ENCODE measurements at places on chromosomes 2 and 18. TPM values are rescaled to one million over a fixed set of nuclear protein-coding genes. Genes with fewer than 3 reads are reported as not detected.
A peak's percentile ranks its signal among the peaks of the same experiment; 100 is the strongest.

ABI2 gene
- 43.9 TPM for total RNA-seq

DNA sequence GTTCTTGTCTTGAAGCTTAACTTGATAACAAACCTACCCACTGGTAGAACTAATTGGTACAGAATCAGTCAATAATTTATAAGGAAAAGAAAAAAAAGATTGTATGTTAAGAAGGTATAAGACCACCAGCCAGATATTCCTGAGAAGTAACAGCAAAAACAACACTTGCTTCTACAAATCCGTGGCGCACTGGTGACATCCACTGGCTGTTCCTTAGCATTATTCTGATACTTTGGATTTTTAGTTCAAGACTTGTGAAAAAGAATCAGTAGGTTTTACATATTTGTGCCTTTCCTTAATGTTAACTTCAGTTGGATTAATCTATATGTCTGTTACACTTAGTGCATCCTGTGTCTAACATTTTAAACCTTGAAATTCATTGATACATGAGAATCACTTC, 141.8 kb downstream of the GRB14 start:
- no peak overlapping the region for H3K4me3 ChIP-seq
- DNase-seq = no peak
- no peaks in the 10 kb centered on the region for H3K36me3 ChIP-seq
- no peak overlapping the region for H3K27ac ChIP-seq
- no peaks in the 10 kb centered on the region for H3K4me1 ChIP-seq

DCDC2C gene
- not detected for total RNA-seq

GRCh38 chr2:55968941-55969340, 45.4 kb upstream of the EFEMP1 start:
- DNase-seq = no peak
- no peak overlapping the region for H3K4me3 ChIP-seq
- H3K4me1 ChIP-seq = no peaks in the 10 kb centered on the region
- H3K36me3 ChIP-seq = no peaks in the 10 kb centered on the region
- H3K27me3 ChIP-seq = no peaks in the 10 kb centered on the region

- no peak overlapping the region for H3K4me3 ChIP-seq
- H3K4me1 ChIP-seq = peaks cover 26% of the 10 kb centered on the region
- H3K36me3 ChIP-seq = peaks cover 27% of the 10 kb centered on the region
- H3K27ac ChIP-seq = no peak overlapping the region
- no peak for DNase-seq
These were observed 35.8 kb downstream of the ANXA4 start for GRCh38 chr2:69777786-69778105.

DNA sequence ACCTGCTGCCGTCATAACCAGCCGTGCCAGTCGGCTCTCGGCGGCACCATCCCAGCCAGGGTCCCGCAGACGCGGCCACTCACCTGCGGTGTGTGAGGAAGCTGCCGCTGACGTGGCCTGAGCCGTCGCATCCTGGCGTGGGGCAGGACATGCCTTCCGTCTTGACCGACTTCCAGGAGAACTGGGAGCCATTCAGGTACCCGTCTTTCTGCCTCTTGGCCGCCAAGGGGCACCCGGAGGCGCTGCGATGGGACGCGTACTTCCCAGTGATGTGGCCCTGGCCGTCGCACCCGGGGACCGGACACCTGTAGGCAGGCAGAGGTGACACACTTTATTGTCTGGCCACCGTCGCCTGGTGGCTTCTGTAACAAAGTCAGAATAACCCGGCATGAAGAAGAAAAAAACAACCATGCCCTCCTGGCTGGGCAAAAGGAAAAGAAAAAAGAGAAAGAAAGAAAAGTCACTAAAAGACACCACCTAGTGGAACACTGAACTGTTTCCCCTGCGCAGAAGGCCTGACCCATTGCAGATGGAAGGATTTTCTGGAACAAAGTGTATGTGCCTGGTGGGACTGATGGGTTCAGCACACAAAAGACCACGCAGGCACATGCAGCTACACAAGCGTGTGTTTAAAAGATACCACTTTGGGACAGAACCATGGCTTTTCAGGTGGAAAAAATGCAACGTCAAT, 94.9 kb upstream of the PXDN start:
- H3K27ac ChIP-seq = no peak overlapping the region
- no peaks in the 10 kb centered on the region for H3K36me3 ChIP-seq
- H3K4me3 ChIP-seq = no peak overlapping the region
- H3K27me3 ChIP-seq = no peaks in the 10 kb centered on the region

- no peaks in the 10 kb centered on the region for H3K4me1 ChIP-seq
- peaks cover 66% of the 10 kb centered on the region for H3K27me3 ChIP-seq
- no peak for DNase-seq
- H3K27ac ChIP-seq = no peak overlapping the region
These were observed 86.0 kb downstream of the VWA3B start for GRCh38 chr2:98172951-98173350.

- DNase-seq = no peak
- H3K27me3 ChIP-seq = peaks cover 18% of the 10 kb centered on the region
- no peak overlapping the region for H3K27ac ChIP-seq
- no peak overlapping the region for H3K4me3 ChIP-seq
These were observed 141.8 kb downstream of the HRH4 start for GRCh38 chr18:24602201-24602600.

DNA sequence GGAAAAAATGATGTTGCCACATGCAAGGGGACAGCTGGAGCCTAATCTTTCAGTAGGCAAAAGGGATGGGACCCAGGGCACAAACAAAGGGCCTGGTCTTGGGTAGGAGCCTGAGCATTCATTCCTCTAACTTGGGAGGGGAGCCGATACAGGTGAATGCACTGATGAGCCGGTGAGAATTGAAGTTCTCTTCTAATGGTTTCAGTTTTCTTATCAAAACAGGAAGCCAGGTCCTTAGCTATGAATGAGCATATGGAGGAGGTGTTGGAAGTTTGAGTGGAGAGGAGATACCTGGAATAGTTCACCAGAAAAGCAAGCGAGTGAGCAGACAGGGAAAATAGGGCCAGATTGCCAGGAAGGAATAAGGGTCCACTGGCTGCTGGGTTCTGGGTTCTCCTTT, 10.1 kb downstream of the DPP4 start:
- H3K27ac ChIP-seq = peak overlapping the region; percentile 85
- H3K4me3 ChIP-seq = peak overlapping the region; percentile 53
- H3K27me3 ChIP-seq = no peaks in the 10 kb centered on the region
- peaks cover 74% of the 10 kb centered on the region for H3K4me1 ChIP-seq
- peaks cover 69% of the 10 kb centered on the region for H3K36me3 ChIP-seq
- no peak for DNase-seq

- no peaks in the 10 kb centered on the region for H3K4me1 ChIP-seq
- no peaks in the 10 kb centered on the region for H3K36me3 ChIP-seq
- H3K27me3 ChIP-seq = peaks cover 21% of the 10 kb centered on the region
- H3K27ac ChIP-seq = no peak overlapping the region
These were observed 36.9 kb downstream of the HJURP start for GRCh38 chr2:233817361-233817911.

C18orf54 gene
- total RNA-seq = 13.9 TPM

- no peak overlapping the region for H3K4me3 ChIP-seq
- peaks cover 23% of the 10 kb centered on the region for H3K27me3 ChIP-seq
- no peak overlapping the region for H3K27ac ChIP-seq
- no peaks in the 10 kb centered on the region for H3K4me1 ChIP-seq
These were observed 39.8 kb upstream of the ZEB2 start for GRCh38 chr2:144559681-144560080.

DNA sequence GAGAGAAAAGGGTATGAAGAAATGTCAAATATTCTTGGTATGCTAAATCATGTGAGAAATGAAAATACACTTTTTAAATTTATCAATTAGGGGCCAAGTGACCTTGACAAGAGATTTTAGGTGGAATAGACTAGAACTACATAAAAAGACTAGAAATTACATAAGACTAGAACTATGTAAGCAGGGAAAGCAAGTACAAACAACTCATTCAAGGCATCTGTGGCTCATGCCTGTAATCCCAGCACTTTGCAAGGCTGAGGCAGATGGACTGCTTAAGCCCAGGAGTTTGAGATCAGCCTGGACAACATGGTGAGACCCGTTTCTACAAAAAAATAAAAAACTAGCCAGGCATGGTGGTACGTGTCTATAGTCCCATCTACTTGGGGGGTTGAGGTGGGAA, 20.3 kb downstream of the SF3B1 start:
- no peak overlapping the region for H3K27ac ChIP-seq
- no peak overlapping the region for H3K4me3 ChIP-seq
- no peaks in the 10 kb centered on the region for H3K27me3 ChIP-seq
- H3K36me3 ChIP-seq = peaks cover 59% of the 10 kb centered on the region

STK11IP gene
- total RNA-seq = 27.7 TPM

DNA sequence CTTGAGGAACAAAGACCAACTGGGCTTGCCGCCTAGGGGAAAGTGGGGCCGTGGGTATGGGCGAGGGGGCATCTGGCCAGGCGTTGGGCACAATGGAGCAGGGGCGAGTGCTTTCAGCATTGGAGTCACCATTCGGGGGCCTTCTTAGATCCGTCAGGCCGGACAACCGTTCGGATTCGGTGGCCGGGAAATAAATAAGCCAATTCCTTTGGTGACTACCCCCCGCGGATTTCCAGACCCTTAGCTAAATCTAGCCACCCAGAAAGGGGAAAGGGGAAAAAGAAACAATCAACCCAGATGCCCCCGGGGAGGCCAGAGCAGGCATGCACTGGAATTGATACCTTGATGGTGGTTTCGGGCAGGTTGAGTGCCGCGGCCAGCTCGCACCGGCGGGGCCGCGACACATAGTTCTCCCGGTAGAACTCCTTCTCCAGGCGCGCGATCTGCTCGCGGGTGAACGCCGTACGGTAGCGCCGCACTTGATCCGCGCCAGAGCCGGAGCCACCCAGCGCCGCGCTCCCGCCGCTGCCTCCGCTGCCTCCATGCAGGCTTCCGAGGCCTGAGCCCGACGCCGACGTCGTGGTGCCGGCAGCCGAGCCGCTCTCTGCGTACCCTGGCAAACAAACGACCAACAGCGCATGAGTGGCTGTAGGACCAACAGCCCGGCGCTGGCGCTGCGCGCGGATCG, 1.8 kb downstream of the EVX2 start:
- peak overlapping the region; percentile 74 for H3K27ac ChIP-seq
- H3K36me3 ChIP-seq = peaks cover 5% of the 10 kb centered on the region
- H3K4me3 ChIP-seq = peak overlapping the region; percentile 24
- H3K4me1 ChIP-seq = peaks cover 10% of the 10 kb centered on the region
- H3K27me3 ChIP-seq = peaks cover 84% of the 10 kb centered on the region

COL3A1 gene
- total RNA-seq = not detected

- H3K4me3 ChIP-seq = peak overlapping the region; percentile 45
- H3K4me1 ChIP-seq = peaks cover 55% of the 10 kb centered on the region
- no peaks in the 10 kb centered on the region for H3K27me3 ChIP-seq
- peak overlapping the region; percentile 85 for H3K27ac ChIP-seq
- peaks cover 79% of the 10 kb centered on the region for H3K36me3 ChIP-seq
These were observed 32.0 kb downstream of the SMCHD1 start for GRCh38 chr18:2687390-2688001.

CAVIN2 gene
- not detected for total RNA-seq

TRAPPC8 gene
- 33.0 TPM for total RNA-seq

DNA sequence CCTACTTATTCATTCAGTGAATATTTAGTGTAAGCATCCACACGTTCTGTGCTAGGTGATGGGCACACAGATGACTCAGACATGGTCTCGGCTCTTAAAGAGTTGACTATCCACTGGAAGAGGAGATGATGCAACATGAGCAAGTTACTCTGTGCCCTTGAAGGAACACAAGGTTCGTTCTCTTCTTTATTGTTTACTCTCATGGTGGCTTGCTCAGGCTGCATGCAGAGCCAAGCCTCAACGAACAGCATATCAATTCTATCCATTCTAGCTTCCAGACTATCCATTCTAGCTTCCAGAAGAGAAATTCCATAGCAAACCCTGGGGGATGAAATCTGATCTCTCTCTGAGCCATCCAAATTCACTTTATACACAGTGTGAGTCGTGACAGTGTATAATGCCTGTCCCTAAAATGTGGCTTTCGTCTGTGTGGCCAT, 68.1 kb upstream of the CTAGE1 start:
- H3K27me3 ChIP-seq = peaks cover 4% of the 10 kb centered on the region
- H3K27ac ChIP-seq = no peak overlapping the region
- no peak overlapping the region for H3K4me3 ChIP-seq
- DNase-seq = no peak

IDH1 gene
- total RNA-seq = 45.6 TPM

ANKRD53 gene
- total RNA-seq = not detected

UGT1A7 gene
- not detected for total RNA-seq

- H3K27me3 ChIP-seq = no peaks in the 10 kb centered on the region
- H3K36me3 ChIP-seq = peaks cover 79% of the 10 kb centered on the region
- DNase-seq = no peak
- peaks cover 39% of the 10 kb centered on the region for H3K4me1 ChIP-seq
- no peak overlapping the region for H3K4me3 ChIP-seq
These were observed 86.4 kb downstream of the XRCC5 start for GRCh38 chr2:216195565-216196029.

DSEL gene
- 0.05 TPM for total RNA-seq

GRCh38 chr2:21256006-21256405, 132.2 kb downstream of the TDRD15 start:
- no peaks in the 10 kb centered on the region for H3K4me1 ChIP-seq
- no peak for DNase-seq
- H3K4me3 ChIP-seq = no peak overlapping the region

DNA sequence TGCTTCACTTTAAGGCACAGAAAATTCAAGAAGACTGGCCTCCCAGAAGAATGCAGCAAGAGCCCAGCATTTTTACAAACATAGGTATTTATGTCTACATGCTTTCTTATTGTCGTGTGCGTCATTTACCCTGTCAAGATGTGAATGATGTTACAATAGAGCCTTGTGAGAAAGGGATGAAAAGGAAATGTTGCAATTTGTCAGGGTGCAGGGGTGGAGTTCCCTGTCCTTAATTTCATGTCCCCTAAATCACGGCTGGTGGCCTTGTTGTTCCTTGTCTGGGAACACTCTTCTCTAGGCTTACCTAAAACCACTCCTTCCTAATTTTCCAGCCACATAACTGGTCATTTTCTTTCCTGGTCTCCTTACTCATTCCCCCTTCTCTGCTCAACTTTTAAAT, 194.2 kb downstream of the TXNL1 start:
- H3K36me3 ChIP-seq = no peaks in the 10 kb centered on the region
- no peak overlapping the region for H3K27ac ChIP-seq
- DNase-seq = no peak
- H3K4me1 ChIP-seq = no peaks in the 10 kb centered on the region

RAX gene
- total RNA-seq = not detected

- H3K36me3 ChIP-seq = no peaks in the 10 kb centered on the region
- H3K27me3 ChIP-seq = no peaks in the 10 kb centered on the region
- no peaks in the 10 kb centered on the region for H3K4me1 ChIP-seq
- no peak overlapping the region for H3K4me3 ChIP-seq
These were observed 183.7 kb upstream of the LHCGR start for GRCh38 chr2:48939232-48939631.

PLGLB1 gene
- total RNA-seq = 3.3 TPM

- H3K4me1 ChIP-seq = peaks cover 60% of the 10 kb centered on the region
- H3K27ac ChIP-seq = peak overlapping the region; percentile 1
- H3K27me3 ChIP-seq = peaks cover 88% of the 10 kb centered on the region
- peak overlapping the region; percentile 61 for H3K4me3 ChIP-seq
These were observed 4.8 kb downstream of the OTX1 start for GRCh38 chr2:63055226-63056106.

DNA sequence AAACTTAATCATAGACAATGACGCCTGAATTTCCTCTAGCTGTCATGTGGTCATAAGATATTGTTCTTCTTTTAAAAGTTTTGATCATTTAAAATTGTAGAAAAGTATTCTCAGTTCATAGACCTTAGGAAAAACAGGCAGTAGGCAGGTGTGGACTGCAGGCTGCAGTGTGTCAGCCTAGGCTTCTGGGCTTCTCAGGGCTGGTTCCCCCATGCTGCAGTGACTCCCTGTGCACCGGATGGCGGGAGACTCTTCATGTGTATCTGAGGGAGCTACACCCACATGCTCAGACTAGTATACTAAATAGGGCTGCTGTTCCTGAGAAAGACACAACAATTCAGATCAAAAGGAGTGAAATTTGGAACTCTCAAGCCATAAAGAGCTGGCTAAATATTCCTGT, 72.4 kb downstream of the PXDN start:
- no peaks in the 10 kb centered on the region for H3K4me1 ChIP-seq
- no peak overlapping the region for H3K27ac ChIP-seq
- H3K4me3 ChIP-seq = no peak overlapping the region
- no peaks in the 10 kb centered on the region for H3K27me3 ChIP-seq

All from activated CD8-positive, alpha-beta memory T cell treated with anti-CD3 and anti-CD28 coated beads, Interleukin-2, amount 10 ng/mL, durations not matched to agents 7 days and 5 days (primary cell).